ENCODE measurements at places on chromosomes 13 and 19.

- DNase-seq, result no peak
Observed at GRCh38 chr13:112102243-112102642, 35.3 kb downstream of the SOX1 start.

DNA sequence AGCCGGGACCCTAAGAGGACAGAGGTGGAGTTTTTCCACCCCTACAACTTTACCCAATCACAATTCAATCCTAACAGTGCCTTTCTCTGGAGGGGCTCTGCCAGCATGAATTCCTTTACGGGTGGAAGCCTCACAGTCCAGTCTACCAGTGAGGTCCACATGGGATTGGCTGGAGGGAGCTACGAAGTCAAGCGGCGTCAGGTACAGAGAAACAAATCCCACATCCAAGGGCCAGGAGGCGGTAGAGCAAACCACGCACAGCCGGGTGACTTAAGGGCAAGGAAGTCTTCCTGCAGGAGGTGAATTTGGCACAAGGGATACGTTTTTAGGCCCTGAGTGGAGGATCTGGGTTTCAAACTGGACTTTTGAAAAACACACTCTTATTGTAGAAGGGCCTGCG, 199.6 kb downstream of the UQCRFS1 start:
- no peak for DNase-seq

DNA sequence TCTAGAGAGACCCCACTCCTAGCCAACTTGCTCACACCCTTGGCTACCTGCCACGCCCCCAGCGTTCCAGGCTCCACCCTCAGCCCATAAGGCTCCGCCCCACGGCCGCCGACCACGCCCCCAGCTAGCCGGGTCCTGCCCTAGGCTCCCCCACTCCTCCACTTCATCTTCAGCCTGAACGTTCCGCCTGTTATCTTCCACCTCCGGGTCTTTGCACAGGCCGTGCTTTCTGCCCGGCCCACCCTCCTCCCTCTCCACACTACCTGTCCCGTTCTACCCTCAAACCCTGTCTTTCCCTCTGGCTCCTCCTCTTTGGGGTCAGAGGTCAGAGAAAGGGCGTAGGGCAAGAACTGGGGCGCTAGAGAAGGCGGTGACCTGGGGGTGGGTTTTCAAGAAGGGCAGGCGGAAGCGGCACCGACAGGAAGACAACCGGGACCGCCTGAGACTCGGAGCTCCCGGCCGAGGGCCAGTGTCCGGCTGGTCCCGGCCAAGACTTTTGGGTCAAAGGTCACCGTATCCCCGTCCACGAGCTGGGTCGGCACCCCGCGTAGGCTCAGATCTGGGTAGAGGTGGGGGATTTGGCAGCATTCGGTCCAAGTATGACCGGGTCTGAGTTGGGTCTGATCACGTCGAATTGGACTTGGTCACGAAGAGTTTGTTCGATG, 2.2 kb downstream of the PDE4C start:
- DNase-seq, result no peak

- no peak for DNase-seq
Observed at GRCh38 chr13:79030513-79030912, 371.6 kb upstream of the OBI1 start.

DNA sequence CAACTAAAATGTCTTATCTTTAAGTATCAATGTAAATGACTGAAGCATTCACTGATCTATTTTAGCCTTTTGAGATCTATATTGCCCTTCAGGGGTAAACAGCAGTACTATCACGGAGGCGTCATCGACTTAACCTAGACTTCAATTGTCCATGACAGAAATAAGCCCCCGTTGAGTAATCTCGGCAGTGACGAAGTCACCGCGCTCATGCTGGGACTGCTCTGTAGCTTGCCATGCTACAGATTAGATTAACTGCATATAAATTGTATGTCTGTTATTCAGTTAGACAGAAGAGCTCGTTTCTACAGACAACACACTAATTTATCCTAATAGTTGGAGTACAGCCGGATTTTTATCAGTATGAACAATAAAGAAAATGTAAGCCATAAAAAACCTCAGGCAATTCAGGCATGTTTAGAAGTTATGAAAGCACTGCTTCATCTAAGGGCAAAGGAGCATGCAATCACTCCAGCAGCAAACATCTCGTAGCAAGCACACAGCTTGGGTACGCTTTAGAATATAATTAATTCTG, 56.6 kb downstream of the TUBGCP3 start:
- DNase-seq, result no peak

DNA sequence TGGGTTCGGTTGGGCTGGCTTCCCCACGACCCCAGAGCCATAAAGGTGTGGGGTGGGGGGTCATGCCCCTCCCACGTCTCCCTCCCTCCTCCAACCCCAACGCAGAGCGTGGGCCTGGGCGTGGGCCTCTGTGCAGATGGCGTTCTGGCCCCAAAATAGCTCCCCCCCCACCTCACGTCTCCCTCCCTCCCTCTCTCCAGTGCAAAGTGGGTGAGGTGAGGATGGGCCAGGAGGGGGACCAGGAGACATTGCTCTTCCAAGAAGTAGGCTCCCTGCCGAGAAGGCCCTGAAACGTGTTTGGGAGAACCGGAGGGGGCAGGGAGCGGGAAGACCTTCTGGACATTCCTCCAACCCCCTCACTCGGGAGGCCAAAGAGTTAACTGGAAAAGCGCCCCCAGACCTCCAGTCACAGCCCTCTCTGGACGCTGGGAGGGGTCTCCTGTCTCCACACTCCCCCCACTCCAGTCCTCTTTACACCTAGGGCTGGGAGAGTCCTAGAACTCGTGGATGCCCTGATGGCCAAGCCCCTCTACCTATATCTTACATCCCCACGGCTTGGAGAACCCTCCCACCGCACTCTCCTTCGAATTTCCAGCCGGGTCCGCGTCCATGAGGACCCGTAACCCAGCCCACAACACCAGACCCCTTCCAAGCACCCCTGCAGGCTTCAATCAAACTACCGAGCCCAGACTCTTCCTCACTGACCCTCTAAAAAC, 855 bp downstream of the UNC13A start:
- no peak for DNase-seq

- no peak for DNase-seq
Observed at GRCh38 chr19:35068941-35069634, 27.6 kb downstream of the HPN start.

DNA sequence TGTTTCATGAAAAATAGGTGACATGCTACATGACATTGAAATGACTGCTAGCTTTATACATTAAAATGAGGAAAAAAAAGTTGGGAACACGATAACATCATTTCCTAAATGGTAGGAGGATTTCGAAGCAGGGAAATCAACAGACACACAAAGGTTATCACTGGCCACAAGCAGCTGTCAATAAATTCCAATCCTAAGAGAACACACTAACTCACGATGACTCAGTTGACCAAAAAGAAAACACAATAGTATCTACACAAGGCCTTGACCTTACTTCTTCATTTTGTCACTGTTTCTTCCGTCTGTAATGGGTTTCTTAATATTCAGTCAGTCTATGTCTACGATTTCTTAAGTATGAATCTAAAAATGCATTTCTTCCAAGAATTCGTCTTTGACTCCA, 36.5 kb downstream of the STARD13 start:
- DNase-seq, result no peak

DNA sequence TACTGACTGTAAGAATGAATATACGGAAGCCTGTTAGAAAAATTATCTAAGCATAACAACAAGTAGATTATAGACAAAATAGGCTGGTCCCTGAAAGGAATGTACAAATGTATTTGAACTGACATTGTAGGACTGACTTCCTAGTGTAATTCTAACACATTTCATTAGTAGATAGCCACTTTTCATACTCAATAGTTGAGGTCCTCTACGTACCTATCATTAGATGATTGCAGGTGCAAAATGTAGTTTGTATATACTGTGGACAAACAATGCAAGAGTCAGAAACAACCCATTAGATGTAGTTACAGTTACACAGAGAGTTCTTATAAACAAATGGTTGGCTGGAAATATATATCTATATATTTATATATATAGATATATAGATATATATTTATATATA, 402.3 kb upstream of the SLITRK6 start:
- DNase-seq, result no peak

DNA sequence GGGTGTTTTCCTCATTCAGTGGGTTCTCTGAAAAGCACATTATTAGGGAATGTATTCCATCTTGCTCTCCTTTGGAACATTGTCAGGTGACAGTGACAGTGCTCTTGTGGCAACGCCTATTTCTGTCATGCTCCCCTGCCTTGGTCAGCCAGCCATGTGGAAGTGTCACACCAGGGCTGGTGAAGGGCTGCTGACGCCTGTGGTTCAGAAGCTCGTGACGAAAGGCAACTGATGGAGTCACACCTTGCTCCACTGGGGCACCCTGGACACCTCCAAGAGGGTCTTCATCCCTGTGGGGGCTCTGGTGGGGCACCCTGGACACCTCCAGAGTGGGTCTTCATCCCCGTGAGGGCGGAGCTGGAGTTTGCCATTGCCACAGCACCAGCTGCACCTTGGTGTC, 68.9 kb upstream of the GPR183 start:
- DNase-seq, result no peak

- DNase-seq, result no peak
Observed at GRCh38 chr19:16886305-16886880, 2.4 kb upstream of the F2RL3 start.

DNA sequence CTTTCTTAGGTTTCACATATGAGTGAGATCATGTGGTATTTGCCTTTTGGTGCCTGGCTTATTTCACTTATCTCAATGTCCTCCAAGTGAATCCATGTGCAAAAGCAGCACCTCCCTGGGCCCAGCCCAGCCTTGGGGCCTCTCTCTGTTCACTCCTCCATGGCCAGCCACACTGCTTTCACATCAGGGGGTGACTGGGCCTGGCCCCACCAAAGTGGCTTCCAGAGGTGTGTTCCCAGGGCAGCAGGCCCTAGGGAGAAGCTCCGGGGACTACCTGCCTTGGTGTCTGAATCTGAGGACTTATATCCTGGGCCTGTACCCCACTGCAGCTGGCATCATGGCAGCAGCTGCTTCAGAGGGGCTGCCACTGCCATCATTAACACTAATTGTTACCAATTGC, 829.9 kb upstream of the SLITRK5 start:
- DNase-seq, result no peak

DNA sequence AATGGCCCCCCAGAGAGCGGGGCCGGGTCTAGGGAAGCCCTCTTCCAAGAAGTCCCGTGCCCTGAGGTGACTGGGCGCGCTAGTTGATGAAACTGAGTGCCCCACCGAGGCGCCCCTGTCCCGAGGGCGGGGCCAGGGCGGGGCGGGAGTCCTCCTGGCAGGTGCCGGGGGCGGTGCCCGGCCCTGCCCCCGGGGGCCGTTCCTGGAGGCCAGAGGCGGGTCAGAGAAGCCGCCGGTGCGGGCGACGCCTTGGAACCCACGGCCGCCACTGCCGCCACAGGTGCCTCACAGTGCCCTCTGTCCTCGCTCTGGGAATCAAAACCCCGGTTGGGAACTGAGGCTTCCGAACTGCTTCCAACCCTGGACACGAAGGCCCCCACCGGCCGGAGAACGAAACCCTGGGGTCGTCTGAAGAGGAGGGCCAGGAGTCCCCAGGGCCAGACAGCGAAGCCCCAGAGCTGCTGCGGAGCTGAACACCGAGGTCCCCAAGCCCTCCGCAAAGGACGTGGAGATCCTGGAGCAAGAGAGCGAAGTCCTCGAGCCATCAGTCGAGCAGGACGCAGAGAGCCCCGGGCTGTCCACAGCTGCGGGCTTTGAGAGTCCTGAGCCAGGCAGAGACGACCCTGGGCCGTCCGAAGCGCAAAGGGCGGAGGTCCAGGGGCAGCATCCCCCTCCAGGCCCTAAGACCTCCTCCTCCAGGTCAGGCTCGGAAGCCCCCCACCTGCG, at the start of gene MISP3:
Gene MISP3, plus strand, starts transcription at position 252 of the 726 bp plus-strand sequence. CDS start 524 bp downstream, outside the sequence.
- no peak for DNase-seq

- DNase-seq, result no peak
Observed at GRCh38 chr13:66402066-66402465, 828.1 kb downstream of the PCDH9 start.

DNA sequence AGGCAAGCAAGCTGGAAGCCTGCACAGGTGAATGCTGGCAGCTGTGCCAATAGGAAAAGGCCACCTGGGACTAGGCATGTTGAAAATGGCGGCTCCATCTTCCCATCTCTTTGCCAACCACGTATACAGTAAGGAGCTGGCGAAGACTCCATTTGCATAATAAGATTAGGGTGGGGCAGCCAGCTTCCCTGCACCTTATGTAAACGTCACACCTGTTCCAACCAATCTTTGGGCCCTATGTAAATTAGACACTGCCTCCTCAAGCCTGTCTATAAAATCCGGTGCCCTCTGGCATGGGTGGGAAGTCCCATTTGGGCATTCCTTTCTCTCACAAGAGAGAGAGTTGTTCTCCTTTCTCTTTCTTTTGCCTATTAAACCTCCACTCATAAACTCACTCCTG, 16.8 kb downstream of the ADGRE2 start:
- DNase-seq, result no peak
